ENCODE measurements at places on chromosomes 7 and 10.

GRCh38 chr7:41744161-41744560 is 41.3 kb upstream of the INHBA start:
- no peak for DNase-seq

DNA sequence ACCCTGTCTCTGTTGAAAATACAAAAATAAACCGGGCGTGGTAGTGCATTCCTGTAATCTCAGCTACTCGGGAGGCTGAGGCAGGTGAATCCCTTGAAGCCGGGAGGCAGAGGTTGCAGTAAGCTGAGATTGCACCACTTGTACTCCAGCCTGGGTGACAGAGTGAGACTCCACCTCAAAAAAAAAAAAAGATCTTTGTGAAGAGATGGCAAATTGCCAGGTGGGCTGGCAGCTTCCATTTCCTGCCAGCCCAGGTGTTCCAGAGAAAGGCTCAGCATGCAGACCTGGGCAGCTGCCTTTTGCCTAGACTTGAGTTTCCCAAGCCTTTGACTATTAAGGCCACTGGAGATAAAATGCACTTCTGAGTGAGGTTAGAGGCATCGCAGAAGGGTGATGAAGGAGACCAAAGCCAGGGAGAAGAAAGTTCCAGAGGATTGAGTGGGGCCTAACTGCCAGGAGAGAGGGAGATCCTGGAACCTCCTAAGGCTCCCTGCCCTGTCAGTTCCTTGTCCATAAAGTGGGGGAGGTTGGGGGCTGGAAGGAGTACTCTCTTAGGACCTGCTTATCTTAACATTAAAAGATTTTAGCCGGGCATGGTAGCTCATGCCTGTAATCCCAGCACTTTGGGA is 10.0 kb upstream of the DDIT4 start:
- no peak for DNase-seq

GRCh38 chr10:66805612-66806011 is 120.2 kb upstream of the LRRTM3 start:
- no peak for DNase-seq

DNA sequence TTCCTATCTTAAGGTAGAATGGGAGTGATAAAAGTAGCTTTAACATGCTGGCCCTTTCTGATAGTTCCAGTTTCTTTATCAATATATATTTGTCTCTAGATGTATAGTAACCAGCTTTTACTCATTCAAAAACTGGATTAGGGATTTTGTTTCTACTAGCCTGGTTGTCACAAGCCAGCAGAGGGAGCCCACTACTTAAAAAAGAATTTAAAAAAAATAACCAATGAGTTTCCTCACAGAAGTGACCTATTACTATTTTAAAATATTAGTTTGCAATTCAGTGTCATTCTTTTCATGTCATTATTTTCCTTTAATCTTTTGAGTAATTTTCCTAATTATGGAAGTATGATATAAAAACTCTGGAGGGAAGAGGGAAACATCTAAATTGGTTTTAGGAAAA is 142.1 kb downstream of the PHTF2 start:
- no peak for DNase-seq

- no peak for DNase-seq
These were observed 28.2 kb upstream of the MPP7 start for GRCh38 chr10:28331066-28331465.

- no peak for DNase-seq
These were observed 51.4 kb upstream of the DUSP5 start for GRCh38 chr10:110446277-110446676.

- DNase-seq: no peak
These were observed 90.3 kb downstream of the FRMPD2 start for GRCh38 chr10:48184224-48184623.
